ENCODE measurements at places on chromosomes 3 and 15.
A peak's percentile ranks its signal among the peaks of the same experiment; 100 is the strongest.

GRCh38 chr3:2923390-2923789 is 186.8 kb downstream of the IL5RA start:
- no peak for DNase-seq

GRCh38 chr15:80778964-80779657 is at the start of gene CEMIP:
CEMIP (plus strand) TSS chr15:80779370; CDS start chr15:80873880, 94,510 bp downstream.
- DNase-seq, result peak; percentile 90

GRCh38 chr15:67019884-67020520 is 45.4 kb upstream of the SMAD3 start:
- no peak for DNase-seq

GRCh38 chr15:100261302-100262240 is 80.2 kb downstream of the ADAMTS17 start:
- no peak for DNase-seq

GRCh38 chr15:63870487-63871209 is 36.9 kb upstream of the HERC1 start:
- peak; percentile 82 for DNase-seq

DNA sequence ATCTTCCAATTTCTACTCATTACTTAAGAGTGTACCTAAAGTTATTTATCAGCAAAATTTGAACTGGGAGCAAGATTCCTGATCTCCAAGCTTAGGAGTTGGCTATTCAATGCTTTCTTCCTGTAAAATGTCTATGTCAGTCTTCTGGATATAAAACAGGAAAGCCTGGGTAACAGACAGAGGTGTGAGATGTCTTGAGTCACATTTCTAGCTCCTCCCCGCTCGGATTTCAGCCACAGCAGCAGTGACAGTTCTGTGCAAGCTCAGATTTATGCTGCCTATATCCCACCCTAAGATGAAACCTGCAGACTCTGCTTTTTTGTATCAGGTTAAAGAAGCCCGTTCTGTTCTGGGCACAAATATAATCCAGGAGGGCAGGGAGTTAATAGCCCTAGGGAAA is 2.1 kb upstream of the ARMC8 start:
- DNase-seq, result no peak

GRCh38 chr15:56205061-56205876 is 38.4 kb downstream of the RFX7 start:
- DNase-seq, result no peak

DNA sequence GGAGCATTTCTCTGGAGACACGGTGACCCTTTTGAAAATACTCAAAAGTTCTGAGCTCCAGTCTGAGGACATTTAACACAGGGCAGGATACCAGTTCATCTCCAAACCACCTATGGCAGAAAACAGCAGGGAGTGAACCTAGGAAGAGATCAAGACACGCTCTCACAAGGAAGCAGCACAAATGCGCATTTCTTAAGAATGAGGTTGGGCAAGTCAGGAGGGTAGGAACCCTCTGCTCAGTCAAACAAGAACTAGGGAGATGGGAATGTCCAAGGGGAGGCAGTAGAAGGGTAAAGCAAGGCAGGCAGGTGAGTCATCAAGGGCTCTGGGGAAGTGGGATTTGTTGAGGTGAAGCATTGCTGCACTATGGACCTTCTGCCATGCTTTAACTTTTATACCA is 60.3 kb upstream of the PSMD6 start:
- DNase-seq, result no peak

- DNase-seq, result no peak
Observed at GRCh38 chr3:189195302-189195701, 23.5 kb downstream of the TPRG1 start.

Measured in NCI-H226 (cell line).